ENCODE measurements at places on chromosomes 1 and 21.
A peak's percentile ranks its signal among the peaks of the same experiment; 100 is the strongest.

DNA sequence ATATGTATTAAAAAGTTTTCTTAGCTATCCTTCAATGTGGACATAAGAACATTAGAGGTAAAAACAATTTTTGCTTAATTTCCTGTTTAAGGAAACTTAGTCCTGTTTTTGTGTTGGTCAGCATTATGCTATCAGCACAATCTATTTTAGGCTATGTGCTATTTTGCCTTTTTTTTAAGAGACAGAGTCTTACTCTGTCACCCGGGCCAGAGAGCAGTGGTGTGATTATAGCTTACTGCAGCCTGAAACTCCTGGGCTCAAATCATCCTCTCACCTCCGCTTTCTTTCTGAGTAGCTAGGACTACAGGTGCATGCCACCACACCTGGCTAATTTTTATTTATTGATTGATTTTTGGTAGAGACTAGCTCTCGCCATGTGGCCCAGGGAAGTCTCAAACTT is 199.1 kb upstream of the TMPRSS15 start:
- no peak for DNase-seq

GRCh38 chr1:18817795-18818435 is 41.5 kb downstream of the TAS1R2 start:
- no peak for DNase-seq

DNA sequence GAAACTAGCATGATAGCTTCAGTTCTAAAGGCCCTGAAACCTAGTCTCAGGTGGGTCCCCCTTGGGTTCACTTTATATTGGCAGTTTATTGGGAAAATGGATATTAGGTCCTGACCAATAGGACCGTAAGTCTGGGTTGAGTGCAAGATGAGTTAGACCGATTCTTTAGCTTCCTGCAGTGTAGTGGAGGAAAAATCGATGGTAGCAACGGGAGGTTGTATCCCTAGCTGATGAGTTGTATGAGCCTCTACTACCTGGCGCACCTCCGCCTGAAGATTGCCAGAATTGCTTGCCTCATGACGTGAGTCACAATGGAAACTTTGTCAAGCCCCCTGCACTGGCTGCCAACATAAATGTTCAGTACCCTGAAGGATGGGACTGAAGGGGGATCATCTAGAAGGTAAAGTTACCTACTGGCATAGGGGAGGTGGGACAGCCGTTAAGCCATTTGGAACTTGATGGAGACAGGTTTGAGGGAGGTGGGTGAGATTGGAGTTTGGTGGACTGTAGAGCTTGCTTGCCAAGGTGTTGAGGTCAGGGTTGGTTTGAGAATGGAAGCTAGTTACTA is 3.9 kb downstream of the RCC1 start:
- peak; percentile 66 for DNase-seq

- no peak for DNase-seq
These were observed 18.5 kb downstream of the SELL start for GRCh38 chr1:169692756-169693460.

DNA sequence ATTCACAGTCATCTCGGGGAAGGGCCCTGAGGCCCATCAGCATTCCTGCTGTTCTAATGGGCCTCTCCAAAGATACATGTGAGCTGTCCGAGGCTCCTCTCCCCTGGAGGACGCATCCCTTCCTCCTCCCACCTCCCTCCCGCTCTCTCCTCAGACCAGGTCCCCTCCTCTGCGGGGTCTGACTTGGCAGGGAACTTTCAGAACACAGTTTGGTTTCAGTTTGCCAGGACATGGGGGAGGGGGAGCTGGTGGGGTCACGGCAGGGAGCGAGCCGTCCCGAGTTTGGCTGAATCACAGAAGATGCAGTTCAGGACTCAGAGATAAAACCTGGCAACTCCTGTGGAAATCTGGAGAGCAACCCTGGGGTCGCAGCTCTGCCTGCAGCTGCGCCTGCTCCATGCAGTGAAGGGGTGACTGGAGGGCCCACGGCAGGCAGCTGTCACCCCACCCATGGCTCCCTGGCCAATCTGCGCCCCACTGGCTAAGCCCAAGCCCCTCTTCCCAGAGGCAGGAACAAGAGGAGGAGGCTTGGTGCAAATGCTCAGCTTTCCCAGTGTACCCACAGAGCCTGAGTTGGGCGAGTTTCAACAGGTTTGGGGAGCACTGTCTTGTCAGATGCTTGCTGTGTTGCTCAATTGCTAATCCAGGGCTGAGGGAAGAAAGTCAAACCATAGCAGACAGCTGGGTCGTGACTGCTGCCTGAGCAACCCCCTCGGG is 5.7 kb downstream of the WNT4 start:
- no peak for DNase-seq

- DNase-seq, result no peak
These were observed 20.1 kb downstream of the AGT start for GRCh38 chr1:230693777-230694176.

GRCh38 chr1:44217809-44218410 is 4.6 kb downstream of the DMAP1 start:
- peak; percentile 84 for DNase-seq

DNA sequence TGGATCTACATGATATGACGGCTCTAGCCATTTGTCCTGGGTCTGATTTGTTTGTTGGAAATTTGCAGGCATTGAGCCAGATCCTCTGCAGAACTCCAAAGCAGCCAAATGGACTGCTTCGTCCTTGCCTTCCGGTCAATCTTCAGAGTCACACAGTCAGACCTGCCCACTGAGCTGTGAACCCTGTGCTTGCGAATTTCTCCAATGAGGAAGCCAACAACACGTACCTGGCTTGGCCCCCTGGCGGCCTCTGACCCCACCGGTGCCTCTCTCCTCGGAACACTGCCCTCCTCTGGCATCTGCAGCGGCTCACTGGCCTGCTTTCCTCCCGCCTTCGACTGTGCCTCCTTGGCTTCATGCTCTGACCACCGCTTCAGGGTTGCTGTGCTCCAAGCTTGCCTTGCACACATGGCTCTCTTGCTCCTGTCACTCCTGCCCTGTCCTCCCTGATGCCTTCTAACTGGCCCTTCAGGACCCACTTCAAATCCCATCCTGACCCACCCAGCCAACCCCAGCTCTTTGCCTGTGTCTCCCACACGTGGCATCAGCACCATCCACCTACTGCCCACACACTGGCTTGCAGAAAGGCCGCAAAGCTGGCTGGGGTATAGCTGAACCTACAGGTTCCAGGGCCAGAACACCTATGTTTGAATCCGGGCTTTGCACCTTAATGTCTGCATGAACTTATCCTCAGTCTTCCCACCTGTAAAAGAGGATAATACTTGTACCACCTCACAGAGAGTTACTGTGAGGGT is 128.2 kb downstream of the KCNN3 start:
- DNase-seq, result no peak

DNA sequence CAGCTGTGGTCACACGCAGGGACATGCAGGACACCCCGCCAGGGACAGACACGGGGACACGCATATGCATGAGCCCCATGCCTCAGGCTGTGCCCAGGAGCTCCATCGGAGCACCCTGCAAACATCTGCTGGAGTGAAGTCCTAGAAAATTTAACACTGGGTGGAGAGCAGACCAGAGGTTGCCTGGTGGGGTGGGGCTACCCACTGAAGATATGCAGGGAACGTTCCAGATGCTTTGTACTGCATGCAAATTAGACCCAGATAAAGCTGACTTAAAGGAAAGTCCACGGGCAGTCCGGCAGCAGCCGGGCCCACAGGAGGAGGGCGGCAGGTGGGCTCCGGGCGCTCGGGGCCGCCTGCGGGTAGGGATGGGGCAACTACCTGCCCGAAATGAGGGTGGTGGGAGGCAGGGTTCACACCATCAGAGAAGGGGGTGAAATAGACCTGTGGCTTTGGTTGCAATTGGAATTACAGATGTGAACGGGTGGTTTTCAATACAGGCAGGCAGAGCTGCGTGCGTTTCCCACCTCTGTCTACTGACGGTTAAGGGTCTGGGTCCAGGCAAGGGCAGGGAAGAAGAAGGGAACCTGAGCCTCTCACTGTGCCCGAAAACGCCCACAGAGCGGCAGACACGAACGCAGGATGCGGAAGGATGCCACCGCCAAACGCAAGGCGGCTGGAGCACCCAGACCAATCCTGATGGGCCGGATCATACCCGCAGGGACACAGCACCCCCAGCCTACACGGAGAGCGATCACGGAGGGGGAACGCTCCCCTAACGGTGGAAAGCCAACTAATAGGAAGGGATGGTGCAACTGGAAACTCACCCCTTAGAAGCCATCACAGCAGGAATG is 21.0 kb downstream of the CFAP74 start:
- no peak for DNase-seq

GRCh38 chr1:112672842-112673241 is 1.6 kb upstream of the MOV10 start:
- DNase-seq, result no peak

GRCh38 chr1:41571041-41571440 is 86.6 kb upstream of the EDN2 start:
- DNase-seq, result no peak

GRCh38 chr1:100868364-100868995 is 26.2 kb downstream of the EXTL2 start:
- DNase-seq, result no peak

- DNase-seq, result no peak
These were observed 615 bp upstream of the MRPS15 start for GRCh38 chr1:36464605-36465393.

DNA sequence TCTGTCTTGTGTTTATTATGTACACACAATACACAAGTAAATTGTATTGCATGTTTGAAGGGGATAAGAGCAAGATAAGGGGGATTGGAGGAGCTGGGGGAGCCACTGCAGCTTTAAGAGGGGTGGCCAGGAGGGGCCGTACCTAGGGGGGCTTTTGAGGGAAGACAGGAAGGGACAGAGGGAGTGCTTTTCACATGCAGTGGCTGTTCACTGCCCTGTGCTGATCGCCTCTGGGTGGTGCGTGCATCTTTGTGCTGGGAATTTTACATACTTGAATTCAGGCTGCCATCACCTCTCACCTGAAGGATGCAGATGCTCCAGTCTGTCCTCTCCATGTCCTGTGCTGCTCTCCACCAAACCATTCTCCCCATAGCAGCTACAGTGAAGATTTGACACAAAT is 179.5 kb downstream of the PTPRU start:
- DNase-seq, result no peak

DNA sequence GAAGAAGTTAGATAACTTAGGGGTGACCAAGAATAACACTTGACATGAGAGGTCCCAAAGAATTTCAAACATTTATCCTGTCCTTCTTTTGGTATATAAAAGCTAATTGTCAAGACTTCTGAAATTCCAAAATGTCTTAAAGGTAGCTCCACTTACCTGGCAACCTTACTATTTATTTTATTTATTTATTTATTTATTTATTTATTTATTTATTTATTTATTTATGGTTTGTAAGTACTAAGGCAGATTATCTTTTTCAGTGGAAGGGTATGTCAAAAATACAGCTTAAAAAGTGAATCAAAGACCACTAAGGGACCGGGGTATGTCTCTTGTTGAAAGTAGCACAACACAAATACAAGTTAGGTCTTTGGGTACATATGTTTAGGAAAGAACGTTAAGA is 620.8 kb upstream of the B3GALT2 start:
- no peak for DNase-seq

DNA sequence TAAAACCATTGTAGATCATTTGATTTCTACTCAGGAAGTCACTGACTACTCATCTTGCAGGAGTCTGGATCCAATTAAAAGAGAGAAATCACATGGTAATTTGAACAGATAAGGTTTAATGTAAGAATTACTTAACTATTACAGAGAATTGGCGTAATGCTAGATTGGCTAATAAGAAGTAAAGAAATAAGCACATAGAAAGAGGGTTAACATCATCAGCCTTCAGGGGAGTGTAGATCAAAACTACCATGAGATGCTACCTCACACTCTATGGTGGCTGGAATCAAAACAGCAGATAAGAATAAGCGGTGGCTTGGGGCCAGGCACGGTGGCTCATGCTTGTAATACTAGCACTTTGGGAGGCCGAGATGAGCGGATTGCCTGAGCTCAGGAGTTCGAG is 11.7 kb downstream of the ST3GAL3 start:
- DNase-seq, result no peak

DNA sequence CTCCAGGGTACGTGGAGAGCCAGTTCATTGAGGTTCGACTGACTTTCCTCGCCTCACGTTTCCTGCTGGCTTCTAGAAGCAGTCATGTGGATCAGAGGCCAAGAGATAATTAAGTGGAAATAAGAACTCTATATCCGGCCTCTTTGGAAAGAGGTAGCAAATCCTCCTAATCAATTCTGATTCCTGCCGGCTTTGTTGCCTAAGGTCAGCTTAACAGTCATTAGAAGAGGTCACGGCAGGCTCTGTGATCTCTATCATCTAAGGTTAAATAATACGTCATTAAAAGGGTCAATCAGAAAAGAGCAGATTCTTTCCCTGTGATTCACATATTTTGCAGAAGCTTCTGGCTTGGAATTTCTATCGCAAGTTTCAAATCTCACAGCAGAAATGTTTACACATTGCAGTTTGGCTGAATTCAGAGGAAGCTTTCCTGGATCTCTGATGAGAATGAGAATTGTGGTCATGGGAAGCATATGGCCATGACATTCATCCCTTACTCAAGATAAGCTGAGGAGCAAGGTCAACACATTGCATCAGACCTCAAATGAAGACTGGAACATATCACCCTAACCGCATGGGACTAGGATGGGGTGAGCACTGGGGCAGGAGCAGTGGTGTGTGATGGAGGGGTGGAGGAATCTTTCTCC is 189.4 kb downstream of the PBX1 start:
- no peak for DNase-seq

GRCh38 chr1:94084085-94084484 is 36.9 kb downstream of the ABCA4 start:
- DNase-seq, result no peak

- no peak for DNase-seq
These were observed 78.9 kb downstream of the UBE2U start for GRCh38 chr1:64282351-64282750.

GRCh38 chr1:191350938-191351337 is 807.3 kb upstream of the RGS18 start:
- DNase-seq, result no peak

DNA sequence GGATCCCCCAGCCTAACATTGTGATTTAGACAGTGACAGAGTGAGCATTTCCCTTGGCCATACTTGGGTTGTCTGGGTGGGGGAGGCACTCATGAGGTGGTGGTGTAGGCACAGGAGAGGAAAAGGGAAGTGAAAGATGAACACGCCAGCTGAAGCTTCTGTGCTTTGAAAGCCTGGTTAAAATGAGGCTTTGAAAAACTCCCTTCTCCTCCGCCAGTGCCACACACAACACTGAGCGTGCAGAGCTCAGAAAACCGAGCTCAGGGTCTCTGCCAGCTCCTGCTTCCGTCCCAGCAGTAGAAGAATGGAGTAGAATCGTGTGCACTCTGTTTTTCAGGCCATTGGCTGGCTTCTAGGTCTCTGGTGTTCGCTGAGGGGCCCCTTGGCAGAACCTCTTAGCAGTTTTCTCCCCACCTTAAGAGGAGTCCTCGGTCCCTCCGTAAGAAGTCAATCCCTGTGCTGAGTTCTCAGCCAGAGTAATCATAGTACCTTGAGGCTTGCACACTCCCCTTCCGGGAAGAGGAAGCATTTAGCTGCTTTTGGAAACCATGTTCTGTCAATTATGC is 12.9 kb downstream of the PLEKHM2 start:
- DNase-seq, result peak; percentile 25

GRCh38 chr21:45408271-45408791 is 3.4 kb downstream of the COL18A1 start:
- DNase-seq, result no peak
